ENCODE measurements at places on chromosomes 6 and 20.

- DNase-seq = no peak
These were observed 119.4 kb upstream of the TSHZ2 start for GRCh38 chr20:52852714-52853113.

GRCh38 chr6:33633462-33634158 is 12.5 kb downstream of the ITPR3 start:
- DNase-seq = no peak

DNA sequence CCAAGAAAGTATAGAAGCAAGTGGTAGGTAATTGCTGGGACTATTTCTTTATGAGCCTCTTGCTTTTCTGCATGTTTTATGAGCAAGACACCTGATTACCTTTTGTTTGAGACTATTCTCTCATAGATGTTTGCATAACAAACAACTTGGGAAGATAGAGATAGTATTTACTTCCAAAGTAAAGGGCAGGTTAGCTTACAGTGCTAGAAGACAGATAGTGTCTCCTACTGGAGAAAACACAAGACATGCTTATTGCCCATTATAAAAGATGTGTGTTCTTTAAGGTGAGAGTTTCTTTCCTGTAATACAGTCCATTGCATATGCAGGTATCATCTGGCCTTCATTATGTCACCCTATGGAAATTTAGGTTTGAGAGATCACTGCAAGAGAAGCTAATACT is 174.2 kb upstream of the FUT9 start:
- DNase-seq = no peak

DNA sequence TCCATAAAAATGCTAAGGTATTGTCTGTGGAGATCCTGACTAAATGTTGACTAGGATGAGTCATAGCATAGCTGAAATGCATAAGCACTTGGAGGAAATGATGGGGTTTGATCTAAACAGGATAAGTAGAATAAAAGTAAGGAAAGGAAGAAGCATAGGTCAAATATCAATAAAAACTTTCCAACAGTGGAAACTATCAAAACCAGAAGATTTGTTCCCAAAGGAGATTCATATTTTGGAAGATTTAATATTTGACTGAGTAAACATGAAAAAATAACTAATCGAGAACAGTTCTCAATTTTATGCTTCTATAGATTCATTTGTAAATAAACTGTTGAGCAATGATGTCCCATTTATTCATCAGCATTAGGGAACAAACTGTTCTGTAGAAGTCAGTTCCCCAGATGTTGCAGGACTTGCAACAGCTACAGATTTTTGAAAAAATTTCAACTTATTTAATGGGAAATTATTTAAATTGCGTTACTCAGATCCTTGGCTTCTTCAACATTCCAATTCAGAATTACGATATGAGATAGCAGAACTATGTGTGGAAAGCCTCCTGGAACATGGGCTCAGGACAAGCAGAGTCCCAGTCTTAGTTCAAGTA is 133.7 kb upstream of the TBX18 start:
- no peak for DNase-seq

GRCh38 chr6:163324688-163325389 is 89.7 kb upstream of the QKI start:
- DNase-seq = no peak

DNA sequence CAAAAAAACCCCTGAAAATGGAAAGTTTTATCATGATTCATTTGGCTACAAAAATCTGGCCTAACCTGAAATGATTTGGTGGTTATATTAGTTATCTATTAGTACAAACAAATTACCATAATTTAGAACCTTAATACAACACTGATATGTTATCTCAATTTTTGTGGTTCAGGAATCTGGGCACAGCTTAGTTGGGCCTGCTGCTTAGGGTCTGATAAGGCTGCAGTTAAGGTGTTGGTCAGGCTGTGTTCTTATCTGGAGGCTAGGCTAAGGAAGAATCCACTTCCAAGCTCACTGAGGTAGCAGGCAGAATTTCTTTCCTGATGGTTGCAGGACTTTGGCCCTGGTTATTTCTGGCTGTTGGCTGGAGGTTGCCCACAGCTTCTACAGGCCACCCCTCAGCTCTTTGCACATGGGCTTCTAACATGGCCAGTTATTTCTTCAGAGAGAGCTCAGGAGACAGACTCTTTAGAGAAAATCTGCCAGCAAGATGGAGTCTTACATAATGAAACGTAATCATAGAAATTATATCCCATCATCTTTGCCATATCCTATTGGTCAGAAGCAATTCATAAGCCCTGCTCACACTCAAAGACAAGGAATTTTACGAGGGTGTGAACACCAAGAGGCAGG is 11.4 kb downstream of the TRIM38 start:
- DNase-seq = no peak

Measured in type B pancreatic cell (in vitro differentiated cells).